Right cardiac atrium (tissue), 5 donors: ENCODE measurements at places on chromosomes 11 and 22. TPM values are rescaled to one million over a fixed set of nuclear protein-coding genes. Genes with fewer than 3 reads are reported as not detected.

GRCh38 chr11:103947546-103947919 is 88.9 kb upstream of the DDI1 start:
- DNase-seq: no peak

GRCh38 chr11:28963187-28963586 is 855.0 kb downstream of the METTL15 start:
- no peak for DNase-seq

DNA sequence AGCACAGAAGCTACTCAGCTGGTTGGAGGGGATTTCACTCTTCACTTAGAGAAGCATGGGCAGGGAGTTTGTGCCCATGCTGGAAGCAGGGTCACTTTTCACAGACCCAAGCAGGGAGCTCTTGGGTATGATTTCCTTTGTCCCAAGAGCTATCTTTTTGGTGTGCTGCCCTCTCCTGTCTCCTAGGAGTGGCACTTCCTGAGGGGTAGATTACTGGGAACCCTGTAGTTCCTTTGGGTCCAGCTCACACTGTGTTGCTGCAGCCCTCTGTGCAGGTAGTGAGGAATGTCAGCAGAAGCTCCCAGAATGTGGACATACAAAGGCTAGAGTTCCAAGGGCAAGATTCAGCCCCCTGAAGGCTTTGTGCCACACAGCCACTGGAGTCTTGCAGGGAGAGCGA is 537.1 kb upstream of the ANO3 start:
- no peak for DNase-seq

DNA sequence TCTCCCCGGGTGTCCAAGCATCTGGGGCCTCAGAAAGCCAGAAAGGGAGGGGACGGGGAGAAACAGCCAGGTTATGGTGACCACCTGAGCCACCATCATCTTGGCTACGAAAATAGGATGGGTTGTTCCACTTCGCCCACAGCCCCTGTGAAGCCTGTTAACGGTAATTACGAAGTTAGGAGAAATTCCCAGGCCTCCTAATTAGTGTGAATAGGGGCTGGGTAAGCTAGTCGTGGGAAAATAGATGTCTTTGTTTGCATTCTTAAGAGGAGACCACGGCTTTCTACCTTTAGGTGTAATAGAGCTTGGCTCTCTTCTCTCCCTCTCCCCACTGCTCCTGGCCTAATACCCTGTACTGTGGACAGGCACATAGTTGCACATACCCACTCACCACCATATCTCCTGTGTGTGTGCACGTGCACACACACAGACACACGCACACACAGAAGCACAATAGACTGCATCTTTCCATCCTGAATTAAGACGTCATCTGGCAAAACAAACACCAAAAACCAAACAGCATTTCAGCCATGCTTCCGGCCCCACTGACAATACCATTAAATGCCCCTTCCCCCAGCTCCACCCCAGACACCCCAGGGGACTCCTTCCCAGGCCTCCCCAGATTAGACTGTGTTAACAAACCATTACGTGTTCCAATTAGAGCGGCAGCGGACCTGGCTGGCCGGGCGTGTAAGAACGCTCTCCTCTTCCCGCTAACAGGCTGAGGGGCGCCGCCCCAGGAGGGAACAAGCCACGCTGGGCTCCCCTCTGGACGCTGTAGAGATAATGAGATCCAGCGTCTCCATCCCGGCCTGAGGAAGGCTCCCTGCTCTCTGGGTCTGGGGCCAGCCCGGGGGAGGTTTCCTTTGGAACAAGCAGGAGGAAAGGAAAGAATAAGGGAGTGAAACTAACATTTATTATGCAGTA is 72.8 kb downstream of the TP53I11 start:
- DNase-seq: peak; percentile 73

DNA sequence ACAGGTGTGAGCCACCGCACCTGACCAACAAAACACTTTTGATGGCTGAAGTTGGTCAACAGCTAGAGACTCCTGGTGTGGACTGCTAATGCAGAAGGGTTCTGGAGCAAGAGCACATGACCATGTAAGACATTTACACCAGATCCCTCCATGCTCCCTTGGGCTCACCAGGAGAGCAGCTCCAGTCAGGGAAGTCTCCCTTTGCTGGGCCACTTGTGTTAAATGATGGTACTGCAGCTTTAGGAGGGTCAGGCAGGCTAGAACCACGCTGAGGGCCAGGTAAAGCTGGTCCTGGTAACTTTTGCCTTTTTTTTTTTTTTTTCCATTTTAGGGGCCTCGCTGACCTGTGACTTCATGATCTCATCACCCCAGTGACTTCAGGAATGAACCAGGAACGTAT is 146.4 kb downstream of the FBXO7 start:
- DNase-seq: no peak

DNA sequence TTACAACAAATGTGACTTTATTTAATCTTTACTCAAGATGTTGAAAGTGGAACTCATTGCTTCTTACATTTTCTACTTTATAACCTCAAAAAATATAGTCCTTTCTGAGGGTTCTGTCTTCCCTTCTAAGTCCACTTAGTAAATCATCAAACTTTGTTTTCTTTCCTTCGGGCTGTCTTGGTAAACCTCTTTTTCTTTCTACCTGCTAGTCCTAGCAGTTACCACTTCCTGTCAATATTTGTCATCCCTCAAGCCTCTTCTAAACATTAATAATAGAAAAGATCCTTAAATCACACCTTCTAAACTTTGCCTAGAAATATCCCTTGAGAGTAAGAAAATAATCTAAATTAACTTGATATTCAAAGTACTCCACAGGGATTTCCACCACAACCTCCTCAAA is 580.4 kb downstream of the CNTN5 start:
- no peak for DNase-seq

GRCh38 chr11:83721263-83721662 is 435.1 kb upstream of the CCDC90B start:
- DNase-seq: no peak

GRCh38 chr22:40332319-40332781 is 13.9 kb upstream of the ADSL start:
- no peak for DNase-seq

- no peak for DNase-seq
These were observed 3.0 kb downstream of the INSC start for GRCh38 chr11:15117751-15118150.

DNA sequence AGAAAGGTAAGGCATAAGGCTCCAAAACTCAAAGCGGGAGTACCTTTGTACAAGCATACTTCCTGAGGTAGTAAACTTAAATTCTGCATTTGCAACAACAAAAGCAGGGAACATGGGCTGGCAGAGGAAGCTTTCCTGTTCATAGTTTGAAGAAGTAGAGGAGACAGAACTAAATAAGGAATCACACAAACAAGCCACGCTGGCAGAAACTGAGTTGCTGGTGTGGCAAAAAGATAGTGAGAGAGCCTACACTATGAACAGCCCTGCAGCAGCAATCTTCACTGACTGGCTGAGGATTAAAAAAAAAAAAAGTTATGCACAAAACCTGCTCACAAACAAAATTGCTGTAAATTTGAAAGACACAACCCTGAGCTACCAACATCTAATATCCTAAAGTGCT is 46.5 kb downstream of the FCHSD2 start:
- DNase-seq: peak; percentile 43

DNA sequence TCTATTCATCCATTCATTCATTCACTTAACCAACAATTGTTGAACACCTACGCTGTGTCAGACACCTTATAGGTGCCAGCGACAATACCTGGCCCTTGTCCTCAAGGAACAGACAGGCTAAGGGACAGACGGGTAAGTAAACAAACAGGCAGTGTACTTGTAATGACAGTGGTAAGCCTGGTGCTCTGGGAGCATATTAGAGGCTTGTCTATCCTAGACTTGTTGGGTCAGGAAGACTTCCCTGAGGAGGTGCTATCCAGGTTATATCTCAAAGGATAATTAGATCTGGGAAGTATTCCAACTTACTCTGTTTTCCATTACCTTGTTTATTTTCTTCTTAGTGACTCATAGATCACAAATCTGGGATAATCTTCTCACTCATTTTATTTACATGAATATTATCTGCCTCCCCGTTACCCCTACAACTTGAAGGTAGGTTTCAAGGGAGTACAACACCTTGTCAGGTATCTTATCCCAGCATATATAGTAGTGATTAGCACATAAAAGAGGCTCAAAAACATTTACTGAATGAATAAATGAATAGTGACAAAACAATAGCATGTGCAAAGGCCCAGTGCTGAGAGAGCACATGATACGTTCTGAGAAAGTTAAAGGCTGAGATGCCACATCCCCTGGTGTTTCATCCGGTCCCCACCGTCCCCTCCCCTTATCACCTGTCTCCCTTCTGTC is 75.3 kb upstream of the NCAM1 start:
- DNase-seq: no peak

- DNase-seq: no peak
These were observed 1.7 kb upstream of the MYRF start for GRCh38 chr11:61750631-61751273.

Gene SCYL1
- 63.6 TPM for total RNA-seq

Gene CABP2
- not detected for total RNA-seq

Gene ADAMTS8
- total RNA-seq: 10.1 TPM

Gene MMP8
- total RNA-seq: not detected
